ENCODE measurements at places on chromosomes 1 and 21. TPM values are rescaled to one million over a fixed set of nuclear protein-coding genes. Genes with fewer than 3 reads are reported as not detected.

- DNase-seq, result no peak
These were observed 21.0 kb downstream of the SPRTN start for GRCh38 chr1:231359113-231359512.

DNA sequence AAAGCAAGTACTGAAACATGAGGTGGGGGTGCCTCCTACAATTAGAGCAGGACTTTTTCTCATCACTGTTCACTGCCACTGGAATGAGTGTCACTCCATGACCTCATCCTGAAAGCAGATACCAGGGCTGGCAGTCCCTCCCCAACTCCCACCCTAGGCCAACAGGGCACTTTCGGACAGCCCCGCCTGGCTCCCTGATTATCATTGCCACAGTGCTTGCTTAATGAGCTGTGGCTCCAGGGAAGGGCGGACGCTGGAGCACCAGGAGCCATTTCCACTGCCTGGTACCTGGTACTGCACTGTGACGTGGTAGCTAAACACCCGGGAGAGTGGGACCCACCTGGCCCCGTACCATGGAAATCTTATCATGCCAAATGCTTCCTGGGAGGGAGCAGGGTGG lies 22.3 kb downstream of the SLC9A1 start:
- peak; percentile 65 for DNase-seq

DNA sequence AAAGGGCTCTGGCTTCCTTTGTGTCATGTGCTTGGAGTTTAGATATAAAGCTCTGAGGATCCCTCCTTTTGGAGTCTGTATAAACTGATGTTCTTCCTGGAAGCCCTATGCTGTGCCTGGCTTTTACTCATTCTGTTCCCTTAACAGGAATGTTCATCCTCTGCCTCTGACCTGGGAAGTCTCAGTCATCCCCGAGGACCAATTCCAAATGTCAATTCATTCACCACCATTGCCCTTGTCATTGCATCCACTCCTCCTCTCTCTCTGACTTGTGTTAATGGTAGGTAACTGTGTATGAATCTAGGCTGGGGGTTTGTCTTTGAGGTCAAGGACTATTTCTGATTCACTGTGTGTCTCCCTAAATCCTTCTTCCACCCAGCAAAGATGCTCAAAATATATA lies 204.2 kb upstream of the CAMK1G start:
- DNase-seq, result no peak

DNA sequence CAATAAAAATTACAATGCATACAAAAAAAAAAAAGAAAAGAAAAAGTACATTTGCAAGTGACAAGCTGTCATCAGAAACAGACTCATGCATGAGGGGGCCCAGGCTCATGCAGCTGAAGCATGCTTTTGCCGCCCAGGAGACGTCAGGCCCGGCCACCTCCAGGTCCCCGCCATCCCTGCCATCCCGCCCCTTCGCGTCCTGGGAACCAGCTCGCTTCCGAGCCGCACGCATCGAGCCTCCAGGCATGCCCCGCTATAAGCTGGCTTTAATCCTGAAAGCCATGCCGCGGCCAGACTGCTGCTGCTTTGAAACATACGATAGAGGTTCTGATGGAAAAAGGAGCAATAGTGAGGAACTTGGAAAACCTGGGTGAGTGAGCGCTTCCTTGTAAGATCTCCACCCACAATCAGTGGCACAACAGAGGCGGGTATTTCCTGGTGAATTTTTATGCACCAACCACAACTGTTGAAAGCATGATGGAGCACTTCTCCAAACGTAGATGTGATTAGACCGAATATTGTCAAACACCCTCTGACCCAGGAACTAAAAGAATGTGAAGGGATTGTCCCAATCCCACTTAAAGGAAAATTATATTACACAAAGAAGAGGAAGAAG lies 113.7 kb downstream of the FAF1 start:
- DNase-seq, result no peak

DNA sequence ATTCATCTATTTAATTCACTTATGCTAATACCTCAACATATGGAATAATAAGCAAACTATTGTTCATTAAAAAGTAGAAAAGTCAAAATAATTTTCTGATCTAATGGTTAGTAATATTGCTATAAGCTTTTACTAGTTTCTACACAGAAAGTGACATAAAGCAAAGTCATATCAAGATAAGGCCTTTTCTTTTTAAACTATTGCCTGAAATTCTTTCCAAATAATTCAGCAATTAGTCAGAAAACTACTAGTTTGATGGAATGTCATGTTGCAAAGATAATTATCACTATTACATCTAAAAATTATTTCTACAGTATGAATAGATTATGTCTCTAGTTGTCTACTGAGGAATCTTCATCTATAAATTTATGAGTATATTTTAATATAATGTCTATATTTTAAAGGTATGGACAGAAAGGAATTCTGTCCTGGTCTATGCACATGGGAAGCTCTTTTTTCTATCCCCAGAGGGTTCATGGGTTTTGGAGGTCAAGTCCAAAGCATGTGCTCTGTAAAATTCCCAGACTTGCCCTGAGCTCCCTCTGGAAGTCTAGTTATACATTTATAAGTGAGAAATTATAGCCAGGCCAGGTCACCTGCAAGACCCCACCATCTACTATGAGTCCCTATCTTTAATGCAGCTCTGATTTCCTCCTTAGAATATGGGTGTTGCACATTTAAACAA lies 84.6 kb upstream of the DPYD start:
- no peak for DNase-seq

GRCh38 chr1:24932725-24933294 lies 2.7 kb upstream of the RUNX3 start:
- DNase-seq, result no peak

DNA sequence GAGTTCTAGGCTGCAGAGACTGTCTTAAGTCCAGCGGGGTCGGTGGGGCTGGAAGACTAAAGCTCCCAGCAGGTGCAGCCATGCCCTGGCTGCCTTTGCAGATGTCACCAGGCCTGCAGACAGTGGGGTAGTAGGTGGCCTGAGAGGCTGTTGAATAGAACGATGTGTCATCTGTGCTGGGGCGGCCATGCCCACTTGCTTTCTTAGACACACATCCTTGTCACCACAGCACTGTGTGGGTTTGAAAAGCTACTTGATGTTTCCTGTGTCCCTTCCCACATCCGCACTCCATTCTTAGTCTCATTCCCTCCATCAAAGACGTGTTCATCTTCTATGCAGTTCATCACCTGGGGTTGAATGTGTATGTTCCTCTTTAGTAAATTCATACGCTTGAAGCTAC lies 184.5 kb upstream of the TMEM51 start:
- DNase-seq, result no peak

DNA sequence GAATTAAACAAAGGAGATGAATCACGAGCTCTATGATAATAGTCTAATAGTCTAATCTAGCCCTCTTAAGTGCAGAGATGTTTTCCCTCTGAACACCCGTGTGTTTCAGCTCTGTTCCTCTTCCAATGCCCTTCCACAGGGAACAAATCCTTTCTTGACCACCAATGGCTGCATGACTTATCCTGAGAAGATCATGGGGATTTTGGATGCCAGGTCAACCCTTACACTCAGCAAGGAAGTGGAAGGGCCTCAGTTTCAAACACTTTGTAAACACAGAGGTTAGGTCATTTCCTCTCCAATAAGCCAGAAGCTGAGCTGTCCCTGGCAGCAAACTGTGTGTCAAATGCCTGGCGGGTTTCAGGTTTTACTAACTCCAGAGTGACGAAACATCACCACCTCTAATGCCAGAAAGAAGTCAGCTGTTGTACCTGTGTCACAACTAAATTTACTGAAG lies 200.0 kb downstream of the GABPA start:
- DNase-seq, result peak; percentile 33

The CXADR gene
- total RNA-seq, result 11.5 TPM

The CTH gene
- total RNA-seq, result 1.7 TPM

The PCBP3 gene
- not detected for total RNA-seq

The FALEC gene
- not detected for total RNA-seq
